ENCODE measurements at places on chromosomes 6 and 20.

DNA sequence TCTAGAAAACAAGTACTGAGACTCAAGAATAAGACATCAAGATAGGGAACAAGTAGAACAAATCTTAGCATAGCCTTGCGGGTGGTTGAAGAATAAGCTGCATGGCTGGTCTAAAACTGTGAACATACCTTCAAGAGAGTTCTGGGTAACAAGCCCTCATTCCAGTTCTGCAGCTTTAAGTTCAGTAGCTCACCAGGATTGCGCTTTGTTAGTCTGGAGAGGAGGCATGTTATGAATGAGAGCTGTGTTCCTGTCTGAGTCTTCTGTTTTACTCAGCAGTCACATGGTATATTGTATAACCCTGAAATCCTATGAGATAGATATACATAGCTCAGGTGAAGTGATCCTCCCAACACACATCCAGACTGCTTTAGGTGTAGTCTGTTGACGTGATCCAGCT lies 406.6 kb upstream of the IRAK1BP1 start:
- H3K36me3 ChIP-seq: no peaks in the 10 kb centered on the region
- H3K4me1 ChIP-seq: no peaks in the 10 kb centered on the region
- no peak for DNase-seq
- no peak overlapping the region for H3K27ac ChIP-seq

DNA sequence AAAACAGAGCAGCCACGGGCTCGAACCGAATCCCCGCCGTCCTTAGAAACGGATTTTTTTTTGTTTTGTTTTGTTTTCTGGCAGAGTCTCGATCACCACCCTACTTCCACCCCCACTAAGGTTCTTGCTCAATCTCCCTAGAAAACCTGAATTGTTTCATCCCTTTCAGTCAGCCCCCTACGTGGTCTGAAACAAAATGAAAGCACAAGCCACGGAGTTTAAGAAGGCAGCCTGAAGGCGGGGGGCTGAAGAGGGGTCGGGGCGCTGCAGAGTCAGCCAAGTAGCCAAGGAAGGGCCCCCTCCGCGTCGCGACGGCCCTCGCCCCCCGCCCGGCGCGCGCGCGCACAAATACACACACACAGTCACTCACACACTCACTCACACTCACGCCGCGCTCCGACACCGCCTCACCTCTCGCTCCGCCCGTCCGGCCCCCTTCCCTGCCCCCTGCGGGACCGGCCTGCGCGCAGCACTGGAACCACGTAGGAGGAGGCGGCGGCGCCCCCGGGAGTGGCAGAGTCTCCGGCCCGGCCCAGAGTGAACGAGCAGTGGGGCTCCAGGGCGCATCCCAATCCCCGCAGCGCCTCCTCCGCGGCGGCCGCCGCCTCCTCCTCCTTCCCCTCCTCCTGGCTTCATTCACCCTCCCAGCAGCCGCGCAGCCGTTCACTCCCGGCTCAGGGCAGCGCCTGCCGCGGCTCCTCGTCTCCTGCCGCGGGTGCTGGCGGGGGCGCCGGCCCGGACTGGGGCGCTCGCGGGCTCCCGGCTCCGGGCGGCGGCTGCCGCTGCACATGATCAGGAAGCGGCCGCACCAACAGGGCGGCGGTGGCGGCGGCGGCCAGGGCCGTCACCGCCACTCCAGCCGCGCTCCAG lies 1.4 kb downstream of the ATXN1 start:
- peak overlapping the region; percentile 99 for H3K27ac ChIP-seq
- peak overlapping the region; percentile 94 for H3K4me3 ChIP-seq
- peaks cover 48% of the 10 kb centered on the region for H3K4me1 ChIP-seq

DNA sequence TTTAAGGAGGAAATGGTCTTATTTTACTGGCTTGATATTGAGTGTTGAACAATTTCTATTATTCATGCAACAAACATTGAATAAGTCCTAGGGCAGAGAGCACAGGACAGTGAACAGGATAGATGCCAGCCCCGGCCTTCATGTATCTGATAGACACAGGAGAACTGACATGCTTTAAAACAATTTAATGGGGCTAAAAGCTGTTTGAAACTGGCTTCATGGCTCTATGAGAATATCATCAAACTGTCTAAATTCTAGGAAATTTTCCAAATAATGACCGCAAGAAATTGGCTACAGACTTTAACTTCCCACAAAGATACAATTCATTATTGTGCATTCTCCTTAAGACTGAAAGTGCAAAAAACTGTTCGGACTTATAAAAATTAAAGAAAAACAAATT lies 69.0 kb downstream of the ID4 start:
- no peaks in the 10 kb centered on the region for H3K27me3 ChIP-seq
- no peak overlapping the region for H3K4me3 ChIP-seq
- no peak overlapping the region for H3K27ac ChIP-seq
- no peaks in the 10 kb centered on the region for H3K4me1 ChIP-seq
- no peaks in the 10 kb centered on the region for H3K36me3 ChIP-seq

DNA sequence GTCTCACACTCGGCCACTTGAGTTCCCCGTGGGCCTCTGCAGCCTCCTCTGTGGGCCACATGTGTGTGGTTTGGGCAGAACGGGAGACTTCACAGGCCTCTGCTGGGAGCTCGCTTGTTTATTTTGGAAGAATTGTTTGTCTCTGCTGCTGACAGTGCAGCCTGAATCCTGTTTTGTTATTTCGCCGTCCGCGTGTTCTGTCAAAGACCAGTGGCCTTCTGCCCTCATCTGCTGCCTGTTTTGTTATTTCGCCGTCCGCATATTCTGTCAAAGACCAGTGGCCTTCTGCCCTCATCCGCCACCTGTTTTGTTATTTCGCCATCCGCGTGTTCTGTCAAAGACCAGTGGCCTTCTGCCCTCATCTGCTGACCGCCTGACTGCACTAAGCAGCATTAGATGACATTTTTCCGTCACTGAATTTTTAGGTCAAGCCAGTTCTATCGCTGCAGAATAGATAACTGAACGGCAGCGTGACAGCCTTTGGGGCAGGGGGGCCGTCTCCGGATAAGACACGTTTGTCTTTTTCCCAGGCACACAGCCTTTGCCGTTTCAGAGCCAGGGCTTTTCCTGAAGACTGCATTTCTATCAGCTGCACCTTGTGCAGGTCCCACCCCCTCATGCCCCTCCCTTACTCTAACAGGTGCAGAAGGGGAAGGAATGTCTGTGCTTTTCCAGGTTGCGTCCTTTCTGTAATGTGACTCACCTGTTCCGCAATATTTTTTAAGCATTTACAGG lies 158.5 kb upstream of the AFDN start:
- no peak overlapping the region for H3K4me3 ChIP-seq
- no peaks in the 10 kb centered on the region for H3K36me3 ChIP-seq
- DNase-seq: no peak
- H3K27me3 ChIP-seq: no peaks in the 10 kb centered on the region
- no peaks in the 10 kb centered on the region for H3K4me1 ChIP-seq
- no peak overlapping the region for H3K27ac ChIP-seq

DNA sequence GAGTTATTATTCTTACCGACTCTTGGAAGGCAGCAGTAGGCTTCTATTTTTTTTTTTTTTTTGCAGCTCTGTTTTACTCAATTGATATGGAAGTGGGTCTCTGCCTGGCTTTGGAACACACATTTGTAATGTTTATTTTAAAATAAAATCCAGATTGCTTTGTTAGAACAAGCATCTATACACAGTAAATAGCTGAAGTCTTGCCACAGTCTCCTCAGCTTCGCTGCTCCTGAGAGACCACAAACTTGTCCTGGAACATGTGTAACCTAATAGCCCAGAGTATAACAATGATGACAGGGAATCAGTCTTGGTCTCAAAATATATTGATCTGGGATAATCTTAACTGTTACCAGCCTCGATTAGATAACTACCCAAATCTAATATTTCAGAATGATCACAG lies 299.8 kb upstream of the NOX3 start:
- no peak for DNase-seq
- H3K4me1 ChIP-seq: no peaks in the 10 kb centered on the region
- H3K27me3 ChIP-seq: no peaks in the 10 kb centered on the region
- no peaks in the 10 kb centered on the region for H3K36me3 ChIP-seq
- H3K4me3 ChIP-seq: no peak overlapping the region

- H3K27me3 ChIP-seq: no peaks in the 10 kb centered on the region
- H3K4me3 ChIP-seq: peak within 1 kb of the TSS; percentile 64
- peaks cover 17% of the 10 kb centered on the region for H3K36me3 ChIP-seq
- peak within 1 kb of the TSS; percentile 94 for H3K27ac ChIP-seq
- peak; percentile 97 for DNase-seq
These were observed at the start of gene MCM9 for GRCh38 chr6:118934461-118935330. Gene MCM9 (minus strand): TSS chr6:118935159. CDS start chr6:118931723, 3,436 bp downstream.

DNA sequence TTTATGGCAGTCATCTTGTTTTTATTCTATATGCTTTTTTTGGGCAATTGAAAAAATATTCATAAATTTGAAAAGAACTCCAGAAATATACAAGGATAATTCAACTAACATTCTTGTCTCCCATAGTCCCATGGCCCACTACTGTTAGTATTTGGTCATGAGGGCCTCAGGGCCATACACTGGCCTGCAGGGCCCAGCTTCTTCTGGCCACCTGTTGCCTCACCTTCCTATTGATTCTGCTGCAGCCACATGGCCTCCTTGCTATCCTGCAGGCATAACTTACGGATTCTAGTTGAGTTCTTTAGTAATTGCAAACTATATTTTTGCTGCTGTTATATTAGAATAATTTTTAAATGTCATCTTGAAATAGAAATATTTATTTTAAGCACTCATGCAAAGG lies 72.6 kb downstream of the SCAND1 start:
- no peak overlapping the region for H3K27ac ChIP-seq
- no peaks in the 10 kb centered on the region for H3K36me3 ChIP-seq
- H3K4me1 ChIP-seq: peaks cover 25% of the 10 kb centered on the region
- no peaks in the 10 kb centered on the region for H3K27me3 ChIP-seq
- H3K4me3 ChIP-seq: no peak overlapping the region

Measured in esophagus muscularis mucosa (tissue), 4 donors.